Cardiac muscle cell (in vitro differentiated cells and primary cell): ENCODE measurements at places on chromosomes 1 and 21. TPM values are rescaled to one million over a fixed set of nuclear protein-coding genes. Genes with fewer than 3 reads are reported as not detected.
A peak's percentile ranks its signal among the peaks of the same experiment; 100 is the strongest.

DNA sequence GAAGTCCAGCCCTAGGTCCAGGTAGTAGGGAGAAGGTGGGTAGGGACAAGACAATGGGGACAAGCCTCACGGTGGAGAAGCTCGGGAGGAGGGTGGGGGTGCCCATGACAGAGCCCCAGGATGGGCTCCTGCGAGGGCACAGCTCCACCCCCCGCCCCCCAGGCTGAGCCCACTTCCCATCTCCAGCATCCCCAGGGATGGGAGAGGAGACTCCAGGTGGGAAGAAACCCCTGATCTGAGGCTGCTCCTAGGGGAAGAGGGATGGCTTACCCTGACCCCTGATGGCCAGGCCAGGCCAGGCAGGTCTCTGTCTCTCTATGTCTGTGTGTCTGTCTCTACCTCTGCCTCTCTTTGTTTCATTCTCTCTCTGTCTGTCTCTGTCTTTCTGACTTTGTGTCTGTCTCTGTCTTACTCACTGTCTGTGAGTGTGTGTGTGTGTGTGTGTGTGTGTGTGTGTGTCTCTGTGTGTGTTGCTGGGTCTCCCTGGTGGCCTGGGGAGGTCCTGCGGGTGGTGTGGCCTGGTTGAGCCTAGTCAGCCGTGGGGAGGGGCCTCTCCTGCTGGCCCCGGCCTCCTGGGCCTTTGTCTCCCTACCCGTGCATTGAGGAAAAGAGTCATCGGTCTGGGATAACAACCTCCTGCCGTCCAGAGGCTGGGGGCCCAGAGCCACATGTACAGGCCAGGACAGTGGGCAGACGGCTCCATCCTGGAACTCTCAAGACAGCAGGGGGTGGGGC, 45.7 kb downstream of the WNT9A start:
- H3K4me3 ChIP-seq: no peak overlapping the region
- peak; percentile 35 for DNase-seq
- H3K27me3 ChIP-seq: no peaks in the 10 kb centered on the region
- H3K36me3 ChIP-seq: no peaks in the 10 kb centered on the region
- H3K4me1 ChIP-seq: no peaks in the 10 kb centered on the region

GRCh38 chr21:25903607-25904006, 168.8 kb downstream of the GABPA start:
- no peak overlapping the region for H3K4me3 ChIP-seq
- DNase-seq: no peak
- H3K36me3 ChIP-seq: peaks cover 5% of the 10 kb centered on the region
- H3K4me1 ChIP-seq: no peaks in the 10 kb centered on the region

- H3K4me1 ChIP-seq: peaks cover 15% of the 10 kb centered on the region
- H3K36me3 ChIP-seq: no peaks in the 10 kb centered on the region
- no peak for DNase-seq
- no peak overlapping the region for H3K27ac ChIP-seq
- H3K27me3 ChIP-seq: no peaks in the 10 kb centered on the region
These were observed 4.8 kb upstream of the ACKR1 start for GRCh38 chr1:159199901-159200300.

DNA sequence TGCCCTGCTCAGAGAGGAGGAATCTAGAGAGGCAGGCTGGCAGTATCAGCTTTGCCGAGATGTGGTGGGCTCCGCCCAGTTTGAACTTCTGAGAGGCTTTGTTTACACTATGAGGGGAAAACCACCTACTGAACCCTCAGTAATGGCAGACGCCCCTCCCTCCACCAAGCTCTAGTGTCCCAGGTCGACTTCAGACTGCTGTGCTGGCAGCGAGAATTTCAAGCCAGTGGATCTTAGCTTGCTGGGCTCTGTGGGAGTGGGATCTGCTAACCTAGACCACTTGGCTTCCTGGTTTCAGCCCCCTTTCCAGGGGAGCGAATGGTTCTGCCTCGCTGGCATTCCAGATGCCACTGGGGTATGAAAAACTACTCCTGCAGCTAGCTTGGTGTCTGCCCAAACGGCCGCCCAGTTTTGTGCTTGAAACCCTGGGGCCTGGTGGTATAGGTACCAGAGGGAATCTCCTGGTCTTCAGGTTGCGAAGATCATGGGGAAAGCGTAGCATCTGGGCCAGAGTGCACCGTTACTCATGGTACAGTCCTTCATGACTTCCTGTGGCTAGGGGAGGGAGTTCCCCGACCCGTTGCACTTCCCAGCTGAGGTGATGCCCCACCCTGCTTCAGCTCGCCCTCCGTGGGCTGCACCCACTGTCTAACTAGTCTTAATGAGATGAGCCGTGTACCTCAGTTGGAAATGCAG, 43.6 kb downstream of the C21orf91 start:
- no peak for DNase-seq
- H3K4me3 ChIP-seq: no peak overlapping the region
- no peak overlapping the region for H3K27ac ChIP-seq
- no peaks in the 10 kb centered on the region for H3K4me1 ChIP-seq

DNA sequence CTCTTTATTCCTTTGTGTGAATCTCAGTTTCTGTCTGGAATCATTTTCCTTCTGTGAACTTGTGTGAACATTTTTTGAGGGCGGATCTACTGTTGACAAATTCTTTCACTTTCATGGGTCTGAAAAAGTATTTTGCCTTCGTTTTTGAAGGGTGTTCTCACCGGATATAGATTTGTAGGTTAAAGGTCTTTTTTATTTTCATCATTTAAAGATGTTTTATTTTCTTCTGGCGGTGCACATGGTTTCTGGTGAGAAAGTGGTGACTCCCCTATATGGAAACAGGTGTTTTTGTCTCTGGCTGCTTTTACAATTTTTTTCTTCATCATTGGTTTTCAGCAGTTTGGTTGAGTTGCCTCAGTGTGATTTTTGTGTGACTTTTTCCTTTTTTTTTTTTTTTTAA, 94.9 kb downstream of the DYRK1A start:
- peak overlapping the region; percentile 78 for H3K27ac ChIP-seq
- H3K4me1 ChIP-seq: peaks cover 54% of the 10 kb centered on the region
- H3K27me3 ChIP-seq: no peaks in the 10 kb centered on the region
- H3K36me3 ChIP-seq: no peaks in the 10 kb centered on the region
- no peak overlapping the region for H3K4me3 ChIP-seq

CYP4A11 gene
- total RNA-seq: not detected in 2 replicates

DNA sequence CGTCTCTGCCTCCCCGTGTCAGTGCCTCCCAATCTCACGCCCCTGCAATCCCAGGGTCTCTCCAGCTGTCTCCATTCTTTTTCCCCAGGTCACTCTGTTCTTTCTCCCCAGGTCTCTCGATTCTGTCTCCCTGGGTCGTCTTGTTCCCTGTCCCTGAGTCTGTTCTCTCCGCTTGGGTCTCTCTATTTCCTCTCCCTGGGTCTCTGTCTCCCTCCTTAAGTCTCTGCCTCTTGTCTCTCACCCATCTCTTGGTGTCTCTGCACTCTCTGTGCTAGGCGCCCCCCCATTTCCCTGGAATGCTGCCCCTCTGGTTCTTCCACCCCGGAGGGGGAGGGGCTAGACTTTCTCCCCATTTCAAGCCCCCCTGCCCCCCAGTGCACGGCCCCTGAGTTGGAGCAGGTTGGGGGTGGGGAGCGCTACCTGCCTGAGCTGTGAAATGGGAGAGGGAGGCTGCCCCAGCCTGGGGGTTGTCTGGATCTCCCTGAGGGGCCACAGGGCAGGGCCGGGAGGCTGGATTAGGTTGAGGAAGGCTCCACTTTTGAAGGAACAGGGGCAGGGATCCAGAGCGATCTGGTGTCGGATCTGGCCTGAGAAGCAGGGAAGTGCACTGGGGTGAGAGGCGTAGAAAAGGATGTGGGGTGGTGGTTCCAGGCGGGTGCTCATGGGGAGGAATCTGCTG, 1.4 kb downstream of the PTPRF start:
- H3K36me3 ChIP-seq: no peaks in the 10 kb centered on the region
- no peak overlapping the region for H3K27ac ChIP-seq
- DNase-seq: no peak
- H3K4me1 ChIP-seq: peaks cover 17% of the 10 kb centered on the region

RAD54L gene
- 2.5 and 3.3 TPM in 2 replicates for total RNA-seq

DNA sequence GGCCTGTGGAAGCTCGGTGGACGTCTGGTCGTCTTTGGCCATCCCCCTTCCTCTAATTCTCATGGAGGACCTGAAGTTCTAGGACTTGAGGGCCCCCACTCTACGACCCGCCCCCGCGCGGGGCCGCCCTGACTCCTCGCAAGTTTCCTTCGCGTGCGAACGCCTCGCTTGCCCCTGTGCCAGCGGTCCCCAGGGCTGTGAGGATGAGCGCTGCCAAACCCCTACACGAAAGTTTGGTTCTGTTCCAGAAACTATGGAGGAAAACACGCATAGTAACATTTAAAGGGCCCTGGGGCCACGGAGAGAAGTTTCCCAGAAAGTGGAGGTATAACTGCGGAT, 304 bp upstream of the GNG12 start:
- no peaks in the 10 kb centered on the region for H3K27me3 ChIP-seq
- H3K27ac ChIP-seq: no peak overlapping the region
- peaks cover 13% of the 10 kb centered on the region for H3K4me1 ChIP-seq

DNA sequence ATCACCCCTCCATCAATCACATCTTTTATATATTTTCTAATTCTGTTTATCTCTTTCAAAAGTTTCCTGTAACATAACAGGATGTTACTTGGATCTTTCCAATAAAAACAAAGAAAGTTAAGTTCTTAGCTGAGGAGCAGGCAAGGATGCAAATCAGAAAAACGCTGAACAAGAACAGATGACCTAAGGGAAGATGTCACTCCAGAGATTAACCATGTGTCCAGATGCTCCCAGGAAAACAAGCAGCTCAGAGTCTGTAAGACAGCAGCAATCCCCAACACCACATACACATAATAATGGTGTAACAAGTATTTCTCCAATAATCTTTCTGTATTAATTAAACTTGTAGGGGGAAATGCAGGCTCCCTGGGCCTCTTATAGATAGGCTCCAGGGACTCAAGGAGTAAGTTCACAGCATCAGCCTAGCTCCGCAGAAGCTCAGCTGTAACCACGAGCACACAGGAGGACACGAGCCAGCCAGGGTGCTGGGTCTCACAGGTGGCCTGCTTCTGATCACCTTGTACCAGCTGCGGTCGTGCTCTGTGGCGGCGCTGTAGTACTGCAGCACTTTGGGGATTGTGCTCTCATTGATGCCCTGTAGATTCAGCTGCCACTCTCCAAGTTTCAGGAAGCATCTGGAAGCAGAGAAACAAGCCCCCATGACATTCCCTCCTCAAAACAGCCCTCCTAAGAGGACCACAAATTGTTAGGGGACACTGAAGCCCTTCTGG, 33.1 kb upstream of the EXOSC10 start:
- no peak for DNase-seq
- H3K4me3 ChIP-seq: no peak overlapping the region
- H3K4me1 ChIP-seq: no peaks in the 10 kb centered on the region
- peaks cover 58% of the 10 kb centered on the region for H3K36me3 ChIP-seq
- no peaks in the 10 kb centered on the region for H3K27me3 ChIP-seq

DNA sequence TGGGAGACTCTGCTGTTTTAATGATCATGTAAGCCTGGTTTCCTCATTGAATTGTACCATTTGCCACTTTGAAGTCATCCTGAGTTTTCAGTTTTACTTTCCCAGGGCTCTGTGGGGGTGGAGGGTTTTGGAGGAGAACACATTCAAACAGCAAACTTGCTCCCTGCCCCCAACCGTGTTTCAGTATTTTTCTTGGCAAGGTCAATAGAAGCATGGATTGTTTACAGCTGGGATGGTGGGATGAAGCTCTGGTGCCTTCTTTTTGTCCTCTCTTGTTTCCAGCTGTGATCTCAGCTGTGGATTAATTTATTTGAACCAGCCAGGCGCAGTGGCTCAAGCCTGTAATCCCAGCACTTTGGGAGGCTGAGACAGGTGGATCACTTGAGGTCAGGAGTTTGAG, 54.3 kb upstream of the SERBP1 start:
- no peaks in the 10 kb centered on the region for H3K4me1 ChIP-seq
- no peak overlapping the region for H3K4me3 ChIP-seq
- no peaks in the 10 kb centered on the region for H3K36me3 ChIP-seq
- DNase-seq: no peak

DNA sequence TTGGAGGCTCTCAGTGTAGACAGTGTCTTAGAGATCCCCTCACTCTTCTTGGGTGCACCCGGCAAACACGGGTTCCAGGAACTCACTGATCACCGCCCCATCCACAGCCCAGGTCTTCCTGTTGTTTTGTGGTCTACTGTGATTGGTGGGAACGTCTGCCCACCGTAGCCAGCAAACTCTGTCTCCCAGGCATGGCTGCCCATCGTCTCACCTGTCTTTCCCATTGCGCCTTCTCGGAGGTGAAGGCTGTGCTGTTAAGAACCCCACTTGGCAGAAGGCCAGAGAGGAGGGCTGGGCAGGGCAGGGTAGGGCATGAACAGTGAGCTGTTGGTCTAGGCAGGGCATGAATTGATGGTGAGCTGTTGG, 14.1 kb upstream of the KCNA2 start:
- H3K4me3 ChIP-seq: no peak overlapping the region
- H3K27me3 ChIP-seq: peaks cover 66% of the 10 kb centered on the region
- DNase-seq: no peak

GRCh38 chr1:3316340-3316943, 138.0 kb upstream of the ARHGEF16 start:
- peak overlapping the region; percentile 26 for H3K27ac ChIP-seq
- H3K4me1 ChIP-seq: peaks cover 65% of the 10 kb centered on the region
- H3K4me3 ChIP-seq: no peak overlapping the region
- DNase-seq: no peak
- H3K27me3 ChIP-seq: no peaks in the 10 kb centered on the region
- H3K36me3 ChIP-seq: no peaks in the 10 kb centered on the region

IL23R gene
- total RNA-seq: not detected in 2 replicates

- peaks cover 4% of the 10 kb centered on the region for H3K4me1 ChIP-seq
- no peaks in the 10 kb centered on the region for H3K36me3 ChIP-seq
- H3K27ac ChIP-seq: no peak overlapping the region
- no peak for DNase-seq
- H3K27me3 ChIP-seq: no peaks in the 10 kb centered on the region
- no peak overlapping the region for H3K4me3 ChIP-seq
These were observed 10.6 kb upstream of the DIP2A start for GRCh38 chr21:46448108-46448507.

IFI44L gene
- total RNA-seq: 0.04 and 1.2 TPM in 2 replicates

SUSD4 gene
- 20.9 and 24.8 TPM in 2 replicates for total RNA-seq

GRCh38 chr1:66757722-66758240, 5.5 kb downstream of the DYNLT5 start:
- no peak overlapping the region for H3K4me3 ChIP-seq
- peak overlapping the region; percentile 79 for H3K27ac ChIP-seq
- no peak for DNase-seq
- no peaks in the 10 kb centered on the region for H3K27me3 ChIP-seq

- H3K4me1 ChIP-seq: no peaks in the 10 kb centered on the region
- H3K4me3 ChIP-seq: no peak overlapping the region
- H3K27ac ChIP-seq: no peak overlapping the region
- H3K27me3 ChIP-seq: no peaks in the 10 kb centered on the region
- no peak for DNase-seq
These were observed 21.2 kb downstream of the KDM4A start for GRCh38 chr1:43671193-43671592.

- no peaks in the 10 kb centered on the region for H3K27me3 ChIP-seq
- no peak overlapping the region for H3K4me3 ChIP-seq
- no peak for DNase-seq
- H3K4me1 ChIP-seq: peaks cover 23% of the 10 kb centered on the region
These were observed 13.0 kb upstream of the GUCA2A start for GRCh38 chr1:42177541-42177981.

UBE2U gene
- total RNA-seq: 0.11 TPM in 1 of 2 replicates, not detected in the other

DNA sequence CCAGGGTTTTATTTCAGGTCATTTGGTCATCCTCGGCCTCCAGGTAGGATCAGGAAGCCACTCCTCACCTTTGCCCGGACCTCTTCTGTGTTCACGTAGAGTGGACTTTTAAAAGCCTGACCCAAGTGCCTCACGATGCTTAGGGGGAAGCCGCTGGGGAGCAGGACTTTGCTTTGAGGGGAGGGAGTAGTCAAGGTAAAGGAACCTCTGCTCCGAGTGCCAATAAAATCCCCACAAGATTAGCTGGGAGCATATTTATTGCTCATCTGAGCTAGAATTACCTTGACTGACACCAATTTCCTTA, 603 bp upstream of the DHRS3 start:
- H3K36me3 ChIP-seq: no peaks in the 10 kb centered on the region
- H3K4me3 ChIP-seq: peak overlapping the region; percentile 63
- no peak for DNase-seq
- H3K4me1 ChIP-seq: peaks cover 5% of the 10 kb centered on the region
- peak overlapping the region; percentile 40 for H3K27ac ChIP-seq
